Activated CD4-positive, alpha-beta T cell treated with anti-CD3 and anti-CD28 coated beads for 36 hours (primary cell): ENCODE measurements at places on chromosomes 1 and 21. TPM values are rescaled to one million over a fixed set of nuclear protein-coding genes. Genes with fewer than 3 reads are reported as not detected.

DUSP12 gene
- total RNA-seq: 28.0 TPM

IL22RA1 gene
- total RNA-seq: not detected

CRB1 gene
- total RNA-seq: 0.09 TPM

KRTAP19-3 gene
- total RNA-seq: not detected

COL24A1 gene
- not detected for total RNA-seq
